ENCODE measurements at places on chromosomes 6 and 20.
A peak's percentile ranks its signal among the peaks of the same experiment; 100 is the strongest.

- DNase-seq: no peak
Measured at GRCh38 chr6:138965971-138966370, 22.1 kb downstream of the REPS1 start.

DNA sequence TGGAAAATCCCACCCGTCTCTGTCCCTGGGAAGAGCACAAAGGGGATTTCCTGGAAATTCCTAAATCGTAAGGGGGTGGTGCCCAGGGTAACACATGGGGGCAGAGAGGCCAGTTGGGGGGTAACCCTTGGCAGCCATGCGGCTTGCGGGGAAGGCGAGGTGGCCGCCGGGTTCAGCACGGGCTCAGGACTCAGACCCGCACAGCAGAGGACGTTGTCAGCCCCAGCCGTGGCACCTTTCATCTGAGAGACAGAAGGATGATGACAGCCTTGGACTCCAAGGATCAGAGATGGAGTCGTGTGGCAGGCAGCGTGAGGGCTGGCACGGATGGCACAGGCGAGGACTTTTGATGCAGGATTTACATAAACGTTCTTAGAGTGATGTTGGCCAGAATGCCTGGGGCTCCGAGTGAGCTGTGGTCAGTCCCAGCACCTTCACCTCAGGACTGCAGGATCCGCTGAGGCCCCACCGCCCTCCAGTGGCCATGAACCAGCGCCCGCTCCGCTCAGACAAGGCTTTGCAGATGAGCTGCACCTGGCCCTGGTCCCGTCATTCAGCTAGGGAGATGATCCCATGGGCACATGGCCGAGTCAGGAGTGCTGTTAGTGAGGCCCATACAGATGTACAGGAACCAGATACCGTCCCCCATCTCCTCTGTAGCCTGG is 190.3 kb downstream of the TAF4 start:
- no peak for DNase-seq

DNA sequence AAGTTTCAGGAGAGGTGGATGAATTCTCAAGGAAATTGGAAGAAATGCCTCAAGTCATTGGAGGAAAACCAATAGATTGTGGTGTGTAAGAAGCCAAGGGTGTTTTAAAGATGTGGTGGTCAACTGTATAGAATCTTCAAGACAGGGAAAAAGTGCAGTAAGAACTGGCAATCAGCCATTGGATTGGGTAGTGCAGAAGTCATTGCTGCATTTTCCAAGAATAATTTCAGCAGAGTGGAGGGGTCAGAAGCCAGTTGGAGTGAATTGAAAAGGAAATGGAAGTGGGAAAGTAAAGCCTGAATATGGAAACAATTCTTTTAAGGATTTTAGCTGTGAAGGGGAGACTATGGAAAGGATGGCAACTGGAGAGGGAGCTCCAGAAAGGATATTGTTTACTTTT is 128.2 kb upstream of the TMEM170B start:
- DNase-seq: no peak

DNA sequence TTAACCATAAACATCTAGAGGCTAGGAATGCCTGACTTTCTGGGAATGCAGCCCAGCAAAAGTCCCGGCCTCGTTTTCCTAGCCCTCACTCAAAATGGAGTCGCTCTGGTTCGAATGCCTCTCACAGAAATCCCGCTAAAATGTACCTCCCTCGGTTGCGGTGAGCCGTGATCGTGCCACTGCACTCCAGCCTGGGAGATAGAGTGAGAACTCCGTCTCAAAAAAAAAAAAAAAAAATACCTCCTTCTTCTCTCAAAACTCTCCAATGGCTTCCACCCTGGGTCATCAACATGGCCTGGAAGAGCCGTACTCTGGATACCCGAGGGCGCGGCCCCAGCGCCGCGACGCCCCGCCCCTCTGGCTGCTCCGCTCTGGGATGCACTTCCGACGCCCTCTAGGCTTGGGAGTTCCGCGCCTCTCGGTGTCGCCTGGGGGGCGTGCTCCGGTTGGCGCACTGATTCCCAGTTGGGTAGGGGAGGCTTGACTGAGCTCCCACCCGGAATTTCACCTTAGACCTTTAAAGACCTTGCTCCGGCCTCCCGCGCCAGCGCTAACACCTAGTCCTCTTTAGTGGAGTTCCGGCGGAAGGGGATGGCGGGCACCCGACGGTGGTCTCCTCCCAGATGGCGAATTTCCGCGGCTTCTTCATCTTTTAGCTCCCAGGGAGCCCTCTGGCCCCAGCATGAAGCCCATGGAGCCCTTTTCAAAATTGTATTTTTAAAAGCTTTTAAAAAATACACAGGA is 12.3 kb downstream of the HMGN4 start:
- DNase-seq: peak; percentile 54

GRCh38 chr20:10467681-10468339 is 32.7 kb downstream of the SLX4IP start:
- no peak for DNase-seq

- no peak for DNase-seq
Measured at GRCh38 chr6:4790158-4790899, 14.1 kb downstream of the CDYL start.

DNA sequence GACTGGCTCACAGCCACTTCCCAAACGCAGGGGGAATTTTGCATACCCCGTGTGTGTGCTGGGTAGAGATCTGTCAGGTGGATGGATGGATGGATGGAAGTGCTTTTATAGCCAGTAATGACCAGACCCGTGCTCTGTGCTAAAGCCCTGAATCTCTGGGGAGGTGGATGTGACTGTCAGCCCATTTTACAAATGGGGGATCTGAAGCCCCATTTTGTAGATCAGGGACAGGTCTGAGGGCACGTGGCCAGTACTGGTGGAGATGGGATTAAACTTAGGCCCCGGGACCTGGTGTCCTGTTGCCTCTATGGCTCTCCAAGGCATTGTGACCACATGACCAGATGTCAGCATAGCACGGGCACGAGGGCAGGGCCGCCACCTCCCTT is 38.2 kb upstream of the ZBP1 start:
- DNase-seq: no peak

DNA sequence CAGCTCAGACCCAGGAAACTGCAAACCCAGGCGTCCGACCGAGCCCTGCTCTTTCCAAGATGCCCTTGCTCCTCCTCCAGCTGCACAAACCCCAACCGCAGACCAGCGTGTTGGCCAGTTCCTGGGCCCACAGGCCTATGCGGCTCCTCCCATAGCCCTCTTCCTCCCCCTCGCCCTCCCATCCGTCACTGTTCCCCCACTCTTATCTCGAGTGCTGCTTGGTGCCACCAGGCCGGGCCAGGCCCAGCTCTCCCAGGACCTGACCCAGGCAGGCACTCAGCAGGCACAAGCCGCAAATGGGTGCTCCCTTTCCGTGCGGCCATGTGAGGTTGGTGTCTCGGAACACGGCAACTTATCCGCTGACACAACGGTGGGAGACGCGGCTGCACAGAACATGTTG is 28.6 kb downstream of the ADRM1 start:
- no peak for DNase-seq

DNA sequence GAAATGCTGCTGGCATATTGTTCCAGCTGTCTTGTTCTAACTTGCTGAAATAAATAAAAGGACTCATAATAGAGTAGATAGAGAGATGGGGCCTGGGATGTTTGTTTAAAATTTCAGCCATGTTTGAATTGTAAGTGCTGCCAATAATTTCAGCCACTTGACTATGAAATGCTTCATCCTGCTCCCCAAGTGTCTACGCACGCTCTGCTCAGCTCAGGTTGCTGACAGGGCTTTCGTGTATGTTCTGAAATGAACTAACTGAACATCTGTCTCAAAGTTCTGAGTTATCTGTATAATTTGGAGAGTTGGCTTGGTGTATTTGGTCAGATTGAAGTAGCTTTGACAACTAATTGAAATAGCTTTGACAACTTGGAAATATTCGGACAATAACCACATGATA is 387.8 kb downstream of the BMP2 start:
- peak; percentile 70 for DNase-seq

DNA sequence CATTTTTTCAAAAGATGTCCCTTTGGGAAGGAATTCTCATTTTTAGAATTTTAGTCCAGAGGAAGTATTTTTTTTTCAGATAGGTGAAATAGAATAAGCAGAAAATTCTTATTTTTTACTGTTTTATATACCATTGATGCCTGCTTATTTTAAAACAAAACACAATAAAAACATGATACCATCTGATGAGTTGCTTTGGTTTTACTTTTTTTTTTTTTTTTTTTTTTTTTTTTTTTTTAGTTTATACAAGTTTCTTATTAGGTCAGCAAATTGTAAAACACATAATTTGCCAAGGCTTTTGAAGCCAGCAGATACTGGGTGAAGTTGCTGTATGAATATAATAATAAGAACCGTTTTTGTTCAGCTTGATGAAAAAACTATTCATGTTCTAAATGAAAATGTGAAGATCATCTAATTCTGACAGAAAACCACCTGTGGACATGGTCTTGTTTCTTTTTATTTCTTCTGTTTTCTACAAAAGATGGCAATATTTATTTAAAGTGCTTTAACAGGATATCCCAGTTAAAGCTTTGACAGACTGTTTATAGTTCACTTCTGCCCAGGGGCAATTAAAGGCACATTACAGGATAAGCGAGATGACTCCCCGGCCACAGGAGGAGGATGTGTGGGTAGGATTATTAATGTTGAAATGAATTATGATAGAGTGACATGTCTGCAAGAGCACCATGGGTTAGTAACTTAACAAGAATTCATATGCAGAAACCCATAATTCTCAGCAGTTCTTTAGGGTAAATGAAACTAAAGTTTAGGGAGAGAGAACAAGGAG is 31.1 kb downstream of the MYB start:
- DNase-seq: no peak

DNA sequence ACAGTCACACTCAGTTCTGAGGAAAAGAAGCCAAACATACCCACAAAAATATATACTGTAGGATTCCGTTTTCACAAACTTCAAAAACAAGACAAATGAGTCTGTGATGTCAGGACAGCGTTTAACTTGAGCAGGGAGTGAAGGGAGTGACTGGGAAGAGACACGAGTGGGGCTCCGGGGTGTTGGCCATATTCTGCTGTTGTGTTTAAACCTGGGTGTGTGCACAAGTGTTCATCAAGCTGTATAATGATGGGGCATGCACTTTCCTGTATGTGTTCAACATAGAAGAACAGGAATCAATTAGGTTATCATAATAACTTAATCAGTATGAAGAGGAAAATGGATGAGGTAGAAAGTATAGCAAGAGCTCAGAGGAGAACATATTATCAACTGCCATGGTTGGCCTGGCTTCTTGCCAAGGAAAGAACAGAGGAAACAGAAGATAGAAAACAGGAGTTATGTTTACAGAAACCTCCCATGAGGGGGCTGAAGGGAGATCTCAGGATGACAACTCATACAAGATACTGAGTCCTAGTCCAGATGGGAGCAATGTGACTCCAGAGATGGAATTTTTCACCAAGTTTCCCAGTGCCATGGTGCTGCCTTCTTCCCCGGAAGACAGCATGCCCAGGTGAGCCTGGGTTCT is 15.1 kb upstream of the AFDN start:
- DNase-seq: peak; percentile 23

DNA sequence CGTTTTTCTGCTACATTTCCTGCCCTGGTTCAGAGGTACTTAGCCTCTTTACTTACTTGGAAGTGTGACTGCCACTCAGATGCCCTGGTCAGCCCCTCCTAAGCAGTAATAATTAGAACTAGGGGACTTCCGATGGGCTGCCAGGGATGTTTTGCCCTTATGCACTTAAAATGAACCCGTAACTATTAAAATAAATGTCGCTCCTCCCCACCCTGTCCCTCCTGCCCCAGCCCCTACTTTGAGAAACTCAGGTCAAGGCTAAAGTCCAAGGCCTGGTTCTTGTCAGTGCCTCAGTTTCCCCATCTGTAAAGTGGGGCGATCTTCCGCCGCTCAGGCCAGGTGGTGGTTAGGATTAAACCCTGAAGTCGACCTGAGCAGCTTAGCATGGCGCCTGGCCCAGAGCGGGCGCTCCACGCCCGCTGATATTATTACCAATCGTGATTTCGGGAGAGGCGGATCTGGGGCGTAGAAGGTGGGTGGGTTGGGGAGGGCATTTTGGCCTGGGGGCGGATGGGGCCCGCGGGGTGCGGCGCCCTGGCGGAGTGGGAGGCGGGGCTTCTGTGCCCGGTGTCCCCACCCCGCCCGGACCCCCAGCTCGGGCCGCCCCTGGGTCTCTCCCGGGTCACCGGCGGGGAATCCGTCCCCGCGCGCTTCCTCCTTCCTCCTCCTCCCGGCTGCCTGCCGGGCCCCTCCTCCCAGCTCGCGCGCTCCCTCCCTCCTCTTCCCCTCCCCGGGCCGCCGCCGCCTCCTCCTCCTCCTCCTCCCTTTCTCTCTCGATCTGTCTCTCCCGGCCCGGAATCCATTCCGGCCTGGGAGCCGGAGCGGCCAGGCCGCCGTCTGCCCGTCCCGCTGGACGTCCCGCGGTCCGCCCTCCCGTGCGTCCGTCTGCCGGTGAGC is at the start of gene SRC:
SRC (plus strand) TSS at position 802 of the 897 bp plus-strand sequence. CDS start 38,014 bp downstream, outside the sequence.
- peak; percentile 11 for DNase-seq

GRCh38 chr6:125944896-125945295 is 11.7 kb upstream of the HINT3 start:
- no peak for DNase-seq

DNA sequence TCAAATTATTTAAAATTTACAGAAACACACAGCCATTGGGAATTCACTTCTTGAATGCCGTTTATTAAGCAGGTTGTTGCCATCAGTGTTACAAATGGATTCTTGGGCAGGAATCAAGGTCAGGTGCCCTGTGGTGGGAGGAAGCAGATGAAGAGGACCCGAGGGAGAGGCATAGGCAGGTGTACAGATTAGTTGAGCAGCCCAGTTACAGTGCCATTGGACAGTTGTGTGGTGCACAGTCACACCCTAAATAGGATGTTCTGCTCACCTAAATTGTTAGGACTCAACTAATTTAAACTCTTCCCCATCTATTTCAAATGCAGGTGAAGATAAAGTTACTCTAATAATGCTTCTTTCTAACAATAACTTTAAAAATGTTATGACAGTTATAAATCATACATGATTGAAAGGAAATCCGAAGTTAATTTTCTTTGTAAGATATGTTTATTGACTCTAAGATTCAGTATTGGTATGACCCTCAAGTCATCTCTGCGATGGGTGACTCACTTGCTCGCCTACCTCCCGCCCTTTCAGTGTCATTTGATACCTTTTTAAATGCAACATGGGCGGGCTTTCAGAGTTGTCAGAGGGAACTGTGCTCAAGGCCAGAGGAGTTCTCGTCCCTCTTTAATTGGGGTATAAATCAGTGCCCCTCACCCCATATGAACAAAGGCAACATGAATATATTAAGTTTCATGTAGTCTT is 35.1 kb downstream of the DSE start:
- no peak for DNase-seq

- DNase-seq: no peak
Measured at GRCh38 chr6:107576852-107577251, 86.9 kb downstream of the SOBP start.

GRCh38 chr6:126447367-126447766 is 107.5 kb downstream of the CENPW start:
- no peak for DNase-seq

DNA sequence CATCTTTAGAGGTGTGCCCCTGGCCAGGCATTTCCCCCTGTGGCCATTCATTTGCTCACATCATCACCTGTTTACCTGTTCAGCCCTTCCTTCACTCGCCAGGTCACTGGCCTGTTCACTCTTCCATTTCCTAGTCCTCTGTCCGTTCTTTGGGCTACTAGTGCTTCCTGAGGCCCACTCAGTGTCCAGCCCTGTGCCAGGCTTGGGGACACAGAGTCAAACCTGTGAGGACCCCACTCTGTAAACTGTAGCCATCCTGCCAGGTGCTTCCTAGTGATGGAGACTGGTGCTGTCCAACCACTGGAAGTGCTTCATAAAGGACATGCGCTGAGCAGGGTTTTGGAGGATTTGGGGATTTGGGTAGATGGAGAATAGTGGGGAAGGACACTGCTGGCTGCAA is 3.5 kb downstream of the DLGAP4 start:
- no peak for DNase-seq
